T-helper 1 cell treated with Interleukin-12 subunit alpha and Interleukin-12 subunit beta and Interleukin-4 antibody, amounts not matched to agents 30 ng/mL and 1 ng/mL, for 36 hours (primary cell): ENCODE measurements at places on chromosomes 2 and 18. TPM values are rescaled to one million over a fixed set of nuclear protein-coding genes. Genes with fewer than 3 reads are reported as not detected.

Gene DSG4
- not detected in 2 replicates for total RNA-seq

Gene KCNK3
- not detected in 2 replicates for total RNA-seq

Gene LTBP1
- total RNA-seq = 0.05 and 0.15 TPM in 2 replicates

Gene MOB4
- 24.0 and 25.8 TPM in 2 replicates for total RNA-seq

Gene SCN2A
- total RNA-seq = not detected in 2 replicates

Gene FABP1
- total RNA-seq = not detected in 2 replicates

Gene RTP5
- total RNA-seq = not detected in 2 replicates
